ENCODE measurements at places on chromosomes 16 and 17.

- peak overlapping the region; percentile 95 for H3K27ac ChIP-seq
- peaks cover 23% of the 10 kb centered on the region for H3K36me3 ChIP-seq
- peak overlapping the region; percentile 95 for H3K4me3 ChIP-seq
- DNase-seq: peak; percentile 86
- peaks cover 82% of the 10 kb centered on the region for H3K4me1 ChIP-seq
Measured at GRCh38 chr17:55420067-55420775, 1.4 kb downstream of the MMD start.

DNA sequence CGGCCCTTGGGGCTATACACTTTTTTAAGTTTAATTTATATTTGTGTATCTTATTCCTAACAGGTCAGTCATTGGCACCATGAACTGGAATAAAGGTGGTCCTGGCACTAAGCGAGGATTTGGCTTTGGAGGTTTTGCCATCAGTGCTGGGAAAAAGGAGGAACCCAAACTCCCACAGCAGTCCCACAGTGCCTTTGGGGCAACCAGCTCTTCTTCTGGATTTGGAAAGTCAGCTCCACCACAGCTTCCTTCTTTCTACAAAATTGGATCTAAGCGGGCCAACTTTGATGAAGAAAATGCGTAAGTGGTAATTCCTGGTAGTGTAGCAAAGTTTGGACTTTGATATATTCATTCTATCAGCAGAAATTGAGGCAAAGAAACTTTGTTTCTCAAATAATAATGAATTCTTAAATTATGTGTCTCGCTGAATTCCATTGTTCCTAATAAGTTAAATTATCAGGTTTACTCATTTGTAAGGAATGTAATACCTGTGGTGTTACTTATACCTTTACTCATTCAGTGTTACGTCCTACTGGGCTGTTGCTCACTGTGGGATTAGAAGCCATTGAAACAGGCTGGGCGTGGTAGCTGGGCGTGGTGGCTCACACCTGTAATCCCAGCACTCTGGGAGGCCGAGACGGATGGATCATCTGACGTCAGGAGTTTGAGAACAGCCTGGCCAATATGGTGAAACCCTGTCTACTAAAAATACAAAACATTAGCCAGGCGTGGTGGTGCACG, 13.2 kb downstream of the DDX42 start:
- peaks cover 7% of the 10 kb centered on the region for H3K4me1 ChIP-seq
- H3K27me3 ChIP-seq: no peaks in the 10 kb centered on the region
- H3K27ac ChIP-seq: no peak overlapping the region
- peaks cover 69% of the 10 kb centered on the region for H3K36me3 ChIP-seq

- no peak for DNase-seq
- no peaks in the 10 kb centered on the region for H3K4me1 ChIP-seq
Measured at GRCh38 chr16:82629441-82630027, 2.8 kb downstream of the CDH13 start.

DNA sequence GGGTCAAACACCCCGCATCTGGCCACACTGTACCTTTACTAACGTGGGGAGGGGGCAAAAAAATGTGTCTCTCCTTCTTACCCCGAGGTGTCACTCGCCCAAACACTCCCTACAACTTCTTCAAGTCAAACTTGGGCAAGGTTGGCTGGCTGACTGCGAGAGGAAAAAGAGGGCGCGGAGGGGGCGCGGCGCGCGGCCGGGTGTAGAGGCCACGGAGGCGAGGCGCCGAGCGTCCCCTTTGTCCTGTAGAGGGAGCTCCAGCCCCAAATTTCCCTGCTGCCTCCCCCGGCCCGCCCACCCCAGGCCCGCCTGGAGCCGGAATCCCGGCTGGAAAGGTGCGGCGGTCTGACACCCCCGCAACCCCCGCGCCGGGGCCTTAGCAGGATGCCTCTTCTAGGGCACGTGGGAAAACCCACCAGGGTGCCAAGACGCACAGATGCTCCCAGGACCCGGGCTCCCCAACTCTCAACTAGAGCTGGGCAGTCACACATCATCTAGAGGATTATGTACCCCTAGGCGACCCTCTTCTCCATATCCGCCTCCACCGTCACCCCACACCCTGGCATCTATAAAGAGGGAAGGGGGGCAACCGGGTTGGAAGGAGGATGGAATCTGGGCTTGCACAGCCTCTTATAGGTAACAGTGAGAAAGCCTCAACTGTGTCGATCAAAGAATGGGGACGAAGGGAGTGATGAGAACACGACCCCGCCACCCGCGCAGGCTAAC, 4.2 kb downstream of the IRX3 start:
- H3K4me1 ChIP-seq: no peaks in the 10 kb centered on the region
- H3K27me3 ChIP-seq: no peaks in the 10 kb centered on the region
- H3K4me3 ChIP-seq: no peak overlapping the region
- no peaks in the 10 kb centered on the region for H3K36me3 ChIP-seq
- no peak for DNase-seq

DNA sequence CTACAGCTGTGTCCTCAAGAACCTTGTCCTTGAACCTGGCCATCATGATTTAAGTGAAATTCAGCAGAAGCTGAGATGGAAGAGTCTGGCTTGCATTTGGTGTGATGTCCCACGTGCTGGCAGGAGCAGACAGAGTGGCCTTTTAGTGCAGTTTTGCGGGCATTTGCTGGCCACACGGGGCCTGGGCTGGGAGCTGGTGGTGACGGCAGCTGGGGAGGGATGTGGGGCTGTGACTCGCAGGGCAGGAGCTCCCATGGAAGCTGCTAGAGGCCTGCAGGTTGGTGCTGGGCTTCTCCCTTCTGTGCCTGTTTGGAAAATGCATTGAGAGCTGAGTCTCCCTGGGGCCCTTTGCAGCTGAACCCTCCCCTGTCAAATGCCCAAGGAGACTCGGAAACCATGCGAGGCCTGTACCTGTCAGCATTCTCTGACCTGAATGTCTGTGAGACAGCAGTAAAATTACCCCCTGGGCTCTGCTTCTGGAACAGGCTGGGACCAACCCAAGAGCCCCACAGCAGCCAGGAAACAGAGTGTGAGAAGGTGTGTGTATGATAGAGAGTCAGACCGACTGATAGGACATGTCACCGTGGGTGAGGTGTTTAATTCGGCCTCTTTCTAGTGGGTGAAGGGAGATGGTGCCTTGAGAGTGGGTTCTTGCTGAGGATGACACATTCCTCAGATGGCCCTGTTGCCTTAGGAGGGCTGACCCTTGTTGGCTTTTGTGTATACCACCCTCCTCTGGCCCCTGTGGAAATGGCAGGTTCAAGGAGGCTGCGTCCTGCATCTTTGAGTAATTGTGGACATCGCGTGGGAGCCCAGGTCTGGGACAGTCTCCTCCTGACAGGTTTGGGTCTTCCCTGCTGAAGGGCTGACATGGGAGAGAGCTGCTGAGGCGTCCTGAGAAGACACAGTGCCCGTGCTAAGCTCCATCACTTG, 145.5 kb downstream of the MSI2 start:
- peak overlapping the region; percentile 72 for H3K27ac ChIP-seq
- peaks cover 98% of the 10 kb centered on the region for H3K4me1 ChIP-seq
- DNase-seq: peak; percentile 62
- no peak overlapping the region for H3K4me3 ChIP-seq
- H3K27me3 ChIP-seq: no peaks in the 10 kb centered on the region

- no peaks in the 10 kb centered on the region for H3K27me3 ChIP-seq
- no peak overlapping the region for H3K27ac ChIP-seq
- no peaks in the 10 kb centered on the region for H3K36me3 ChIP-seq
- DNase-seq: no peak
- H3K4me1 ChIP-seq: no peaks in the 10 kb centered on the region
Measured at GRCh38 chr17:48730240-48730550, 1.6 kb upstream of the HOXB13 start.

DNA sequence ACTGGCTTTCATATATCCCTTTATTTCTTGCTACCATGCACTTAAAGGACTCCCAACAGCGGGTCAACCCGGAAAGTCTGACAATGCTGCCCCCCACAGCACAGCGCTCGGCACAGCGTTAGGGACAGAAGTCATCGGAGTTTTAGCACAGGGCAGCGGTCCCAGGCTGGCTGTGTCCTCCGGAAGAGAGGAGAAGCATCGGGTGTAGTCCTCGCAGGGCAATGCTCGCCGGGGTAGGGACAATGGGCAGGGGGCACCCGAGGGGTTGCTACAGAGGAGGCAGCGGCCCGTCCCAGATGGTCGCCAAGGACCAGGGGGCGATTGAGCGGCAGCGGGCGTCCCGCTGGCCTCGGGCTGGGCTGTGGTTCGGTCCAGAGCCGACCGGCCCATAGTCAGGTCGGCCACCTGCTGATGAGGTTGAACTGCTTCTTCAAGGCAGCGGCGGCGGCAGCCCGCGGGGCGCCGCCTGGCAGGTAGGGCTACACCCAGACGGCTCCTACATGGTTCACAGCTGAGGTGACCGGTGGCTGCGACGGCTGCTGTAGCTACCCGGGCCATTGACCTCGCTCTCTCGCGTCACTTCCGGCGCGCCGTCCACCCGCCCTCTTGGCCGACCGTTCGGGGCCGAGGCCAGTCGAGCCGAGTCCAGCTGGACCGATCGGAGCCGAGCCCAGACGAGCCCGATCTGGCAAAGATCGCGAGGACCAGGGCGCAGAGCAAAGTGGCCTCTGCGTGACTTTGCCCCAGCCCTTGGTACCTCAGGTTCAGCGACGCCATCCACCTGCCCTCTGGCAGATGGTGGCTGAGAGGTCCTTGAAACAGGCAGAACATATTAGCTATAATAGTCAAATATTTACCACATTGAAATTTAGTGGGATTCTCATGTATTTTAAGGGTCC, 4.7 kb upstream of the LCMT1 start:
- H3K36me3 ChIP-seq: no peaks in the 10 kb centered on the region
- DNase-seq: peak; percentile 96
- no peaks in the 10 kb centered on the region for H3K27me3 ChIP-seq
- H3K4me1 ChIP-seq: peaks cover 26% of the 10 kb centered on the region
- peak overlapping the region; percentile 42 for H3K27ac ChIP-seq

DNA sequence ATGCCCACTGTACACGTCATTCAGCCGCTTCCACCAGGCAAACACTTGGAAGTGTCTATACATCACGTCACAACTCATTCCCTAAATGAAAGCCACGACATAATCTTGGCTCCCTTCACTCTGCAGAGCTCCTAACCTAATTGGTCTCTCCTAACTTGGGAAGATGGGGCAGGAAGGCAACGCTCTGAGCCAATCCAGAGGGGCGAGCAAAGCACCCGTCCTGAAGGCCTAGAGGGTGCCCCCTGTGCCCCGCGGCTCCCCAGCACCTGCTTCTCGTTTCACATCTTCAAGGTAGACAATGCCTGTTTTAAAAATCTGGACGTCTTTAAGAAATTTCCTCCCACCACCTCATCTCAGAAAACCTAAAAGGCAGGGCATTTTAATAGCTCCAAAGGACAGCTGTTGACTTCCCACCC, 1.0 kb downstream of the CSNK2A2 start:
- peaks cover 29% of the 10 kb centered on the region for H3K4me1 ChIP-seq
- peak overlapping the region; percentile 58 for H3K27ac ChIP-seq
- peak; percentile 50 for DNase-seq
- H3K4me3 ChIP-seq: peak overlapping the region; percentile 98

GRCh38 chr17:81120149-81120484, 45.2 kb upstream of the PVALEF start:
- no peaks in the 10 kb centered on the region for H3K36me3 ChIP-seq
- H3K4me3 ChIP-seq: no peak overlapping the region
- no peaks in the 10 kb centered on the region for H3K27me3 ChIP-seq
- H3K27ac ChIP-seq: no peak overlapping the region
- no peak for DNase-seq

DNA sequence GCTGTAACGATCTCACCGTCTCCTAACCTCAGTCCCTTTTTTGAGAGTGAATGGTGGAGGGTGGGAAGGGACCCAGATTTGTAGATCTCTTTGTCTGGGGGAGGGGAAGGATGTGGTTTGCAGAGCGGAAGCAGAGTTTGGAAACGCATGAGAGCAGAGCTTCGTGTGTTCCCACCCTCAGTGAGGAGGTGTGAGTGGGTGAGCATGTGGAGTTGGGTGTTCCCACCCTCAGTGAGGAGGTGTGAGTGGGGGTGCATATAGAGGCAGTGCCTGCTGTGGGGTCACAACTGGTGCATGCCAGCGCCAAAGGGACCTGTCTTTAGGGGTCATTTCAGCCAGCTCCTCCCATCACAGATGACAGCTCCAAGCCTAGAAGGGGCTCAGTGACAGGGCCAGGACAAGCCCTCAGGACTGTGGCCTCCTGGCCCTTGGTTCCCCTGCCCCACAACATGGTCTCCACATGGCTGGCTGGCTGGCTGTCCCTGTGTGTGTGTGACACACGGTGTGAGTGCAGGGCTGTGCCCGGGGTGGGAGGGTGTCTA, 1.8 kb upstream of the CISD3 start:
- H3K4me1 ChIP-seq: peaks cover 36% of the 10 kb centered on the region
- H3K36me3 ChIP-seq: no peaks in the 10 kb centered on the region
- no peaks in the 10 kb centered on the region for H3K27me3 ChIP-seq
- H3K27ac ChIP-seq: peak overlapping the region; percentile 43
- DNase-seq: no peak

- no peak overlapping the region for H3K4me3 ChIP-seq
- no peaks in the 10 kb centered on the region for H3K4me1 ChIP-seq
- no peak overlapping the region for H3K27ac ChIP-seq
- H3K27me3 ChIP-seq: no peaks in the 10 kb centered on the region
- no peaks in the 10 kb centered on the region for H3K36me3 ChIP-seq
Measured at GRCh38 chr16:20938426-20938825, 37.9 kb downstream of the LYRM1 start.

- H3K4me1 ChIP-seq: peaks cover 63% of the 10 kb centered on the region
- no peaks in the 10 kb centered on the region for H3K36me3 ChIP-seq
- no peak overlapping the region for H3K27ac ChIP-seq
- H3K4me3 ChIP-seq: no peak overlapping the region
Measured at GRCh38 chr17:21278450-21279197, 5.9 kb upstream of the MAP2K3 start.

- no peaks in the 10 kb centered on the region for H3K4me1 ChIP-seq
- H3K27ac ChIP-seq: no peak overlapping the region
- H3K27me3 ChIP-seq: no peaks in the 10 kb centered on the region
- no peak overlapping the region for H3K4me3 ChIP-seq
Measured at GRCh38 chr17:77254951-77255825, 114.4 kb downstream of the SEC14L1 start.

GRCh38 chr17:81328978-81329926, 34.1 kb upstream of the SLC38A10 start:
- H3K27ac ChIP-seq: no peak overlapping the region
- DNase-seq: no peak
- H3K4me1 ChIP-seq: no peaks in the 10 kb centered on the region
- no peaks in the 10 kb centered on the region for H3K27me3 ChIP-seq
- no peak overlapping the region for H3K4me3 ChIP-seq
- H3K36me3 ChIP-seq: no peaks in the 10 kb centered on the region

DNA sequence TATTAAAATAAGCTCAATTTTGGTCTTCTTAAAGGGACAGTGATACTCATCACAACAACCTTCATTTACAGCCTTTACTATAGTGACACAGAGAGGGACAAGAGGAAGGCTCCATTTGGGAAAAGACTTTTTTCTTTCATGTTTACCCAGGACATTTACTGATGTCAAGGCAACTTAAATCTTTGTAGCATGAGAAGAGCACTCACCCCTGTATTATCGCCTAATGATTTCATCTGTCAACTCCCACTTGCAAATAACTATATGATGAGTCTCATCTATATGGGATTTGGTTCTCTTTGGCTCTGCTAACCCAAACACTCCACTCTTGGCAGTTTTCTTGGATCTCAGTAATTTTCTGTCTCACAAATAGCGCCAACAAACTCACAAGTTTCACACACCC, 24.1 kb downstream of the BLMH start:
- H3K36me3 ChIP-seq: peaks cover 80% of the 10 kb centered on the region
- H3K4me1 ChIP-seq: no peaks in the 10 kb centered on the region
- H3K27ac ChIP-seq: no peak overlapping the region
- no peak overlapping the region for H3K4me3 ChIP-seq

Measured in Karpas-422 (cell line).